ENCODE measurements at places on chromosomes 6 and 20. TPM values are rescaled to one million over a fixed set of nuclear protein-coding genes. Genes with fewer than 3 reads are reported as not detected.

- peak; percentile 60 for ATAC-seq
Observed at GRCh38 chr6:85923013-85923430, 280.3 kb upstream of the SYNCRIP start.

- ATAC-seq: peak; percentile 76
Observed at GRCh38 chr20:50085481-50086365, 27.2 kb downstream of the UBE2V1 start.

- no peak for ATAC-seq
Observed at GRCh38 chr6:158500016-158500735, 59.7 kb upstream of the TMEM181 start.

GRCh38 chr20:63738687-63739129 is 868 bp upstream of the SLC2A4RG start:
- ATAC-seq: peak; percentile 7

DNA sequence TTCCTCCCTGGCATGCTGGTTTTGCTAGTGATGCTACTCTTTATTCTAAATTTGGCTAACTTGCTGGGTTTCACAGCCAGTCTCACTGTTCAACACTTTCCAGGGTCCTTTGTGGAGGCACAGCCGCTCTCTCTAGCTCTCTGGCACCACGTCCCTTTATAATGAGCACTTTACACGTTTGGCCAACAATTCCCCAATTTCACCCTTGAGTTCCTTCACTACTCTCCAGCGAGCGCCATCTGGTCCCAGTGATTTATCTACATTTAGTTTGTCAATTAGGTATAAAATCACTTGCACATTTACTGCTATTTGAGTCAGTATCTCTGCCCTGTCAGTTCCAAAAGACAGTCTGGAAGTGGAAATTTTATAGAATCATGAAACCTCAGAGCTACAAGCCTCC is 241.9 kb upstream of the MOCS1 start:
- no peak for ATAC-seq

- no peak for ATAC-seq
Observed at GRCh38 chr6:83911278-83911677, 51.8 kb downstream of the CYB5R4 start.

GRCh38 chr20:58852543-58853271 is at the start of gene GNAS:
GNAS (plus strand) TSS chr20:58852716.
- ATAC-seq: peak; percentile 34

- ATAC-seq: peak; percentile 43
Observed at GRCh38 chr6:52983159-52983848, 11.8 kb downstream of the GSTA4 start.

DNA sequence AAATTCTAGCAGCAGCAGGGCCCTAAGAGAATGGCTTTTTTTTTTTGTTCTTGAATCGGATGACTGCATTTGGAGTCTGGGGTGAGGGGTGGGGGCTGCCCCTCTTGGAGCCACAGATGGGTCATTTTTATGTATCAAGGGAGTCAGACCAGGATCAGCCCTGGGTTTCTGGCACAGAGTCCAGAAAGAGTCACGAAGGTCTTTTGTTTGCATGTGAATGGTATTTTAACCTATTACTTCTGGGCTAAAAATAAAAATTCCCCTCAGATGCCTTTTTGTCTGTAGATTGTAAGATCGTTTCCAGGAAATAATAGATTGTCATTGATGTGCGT is 72.5 kb downstream of the PHACTR3 start:
- no peak for ATAC-seq

DNA sequence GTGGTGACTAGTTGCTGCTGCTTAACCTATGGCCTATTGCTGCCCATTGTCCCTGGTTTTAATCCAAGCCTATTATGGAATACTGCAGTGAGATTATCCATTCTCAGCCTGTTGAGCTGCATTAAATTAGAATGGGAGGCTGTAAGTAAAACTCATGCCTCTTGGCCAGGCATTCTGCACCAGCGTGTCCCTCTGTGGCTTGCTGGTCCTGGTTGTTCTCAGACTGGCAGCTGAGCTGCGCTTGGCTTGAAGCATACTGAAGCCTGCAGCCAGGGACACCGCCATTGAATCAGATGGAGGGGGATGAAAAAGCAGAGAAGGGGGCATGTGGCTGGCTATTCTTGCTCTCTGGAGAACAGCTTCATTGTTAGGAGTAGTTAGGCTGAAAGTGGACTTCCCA is 15.6 kb downstream of the LRRN4 start:
- ATAC-seq: no peak

GRCh38 chr6:105320765-105321164 is 82.1 kb downstream of the PREP start:
- no peak for ATAC-seq

- ATAC-seq: peak; percentile 51
Observed at GRCh38 chr20:44650771-44651433, 597 bp downstream of the ADA start.

DNA sequence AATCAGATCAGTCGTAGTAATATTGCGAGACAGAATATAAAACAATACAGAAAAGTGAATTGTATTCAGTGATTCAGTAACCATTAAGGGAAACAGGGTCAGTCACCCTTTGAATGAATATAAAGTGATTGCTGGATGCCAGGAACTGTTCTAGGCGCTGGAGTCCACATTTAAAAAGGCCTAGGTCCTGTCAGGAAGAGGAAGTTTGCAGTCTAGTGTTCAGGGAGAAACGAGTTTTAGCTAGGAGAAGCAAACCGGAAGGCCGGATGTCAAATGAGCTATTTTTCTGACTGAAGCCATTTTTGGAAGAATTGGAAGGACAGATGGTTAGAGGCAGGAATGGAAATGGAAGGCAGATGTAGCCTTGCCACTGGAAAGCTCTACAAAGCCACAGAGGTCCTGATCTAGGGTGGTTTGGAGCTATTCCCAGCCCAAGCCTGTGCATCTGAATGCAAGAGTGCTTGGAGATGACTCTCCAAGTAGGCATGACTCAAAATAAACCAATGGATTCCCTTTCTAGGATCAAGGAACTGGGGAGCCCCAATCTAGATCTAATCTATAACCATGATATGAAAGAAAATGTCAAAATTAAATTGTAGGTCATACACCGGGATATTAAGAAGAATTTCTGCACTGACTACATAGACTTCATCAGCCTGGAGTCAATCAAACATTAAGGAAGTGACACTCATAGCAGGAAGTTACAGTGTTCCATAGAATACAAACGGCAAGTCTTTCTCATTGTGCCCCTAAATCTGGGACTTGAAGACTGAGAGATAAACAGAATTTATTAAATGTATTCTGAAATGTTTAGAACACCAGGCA is 36.8 kb upstream of the CDKAL1 start:
- no peak for ATAC-seq

DNA sequence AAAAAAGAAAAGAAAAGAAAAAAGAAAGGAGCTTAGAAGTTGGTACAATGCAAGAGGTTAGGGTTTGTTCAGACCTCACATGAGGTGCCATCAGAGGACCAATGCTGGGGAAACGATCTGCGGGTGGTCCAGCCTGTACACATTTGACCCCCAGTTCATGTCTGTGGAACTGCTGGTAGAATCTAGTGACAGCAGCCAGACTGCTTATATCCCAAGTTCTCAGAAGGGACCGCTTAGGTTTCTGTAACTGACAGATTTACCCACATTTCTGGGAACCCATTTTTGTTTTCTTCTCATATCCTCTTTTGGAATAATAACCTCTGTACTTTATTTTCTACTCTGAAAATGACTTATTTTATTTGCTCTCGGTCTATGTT is 4.7 kb downstream of the PPP1R18 start:
- peak; percentile 2 for ATAC-seq

DNA sequence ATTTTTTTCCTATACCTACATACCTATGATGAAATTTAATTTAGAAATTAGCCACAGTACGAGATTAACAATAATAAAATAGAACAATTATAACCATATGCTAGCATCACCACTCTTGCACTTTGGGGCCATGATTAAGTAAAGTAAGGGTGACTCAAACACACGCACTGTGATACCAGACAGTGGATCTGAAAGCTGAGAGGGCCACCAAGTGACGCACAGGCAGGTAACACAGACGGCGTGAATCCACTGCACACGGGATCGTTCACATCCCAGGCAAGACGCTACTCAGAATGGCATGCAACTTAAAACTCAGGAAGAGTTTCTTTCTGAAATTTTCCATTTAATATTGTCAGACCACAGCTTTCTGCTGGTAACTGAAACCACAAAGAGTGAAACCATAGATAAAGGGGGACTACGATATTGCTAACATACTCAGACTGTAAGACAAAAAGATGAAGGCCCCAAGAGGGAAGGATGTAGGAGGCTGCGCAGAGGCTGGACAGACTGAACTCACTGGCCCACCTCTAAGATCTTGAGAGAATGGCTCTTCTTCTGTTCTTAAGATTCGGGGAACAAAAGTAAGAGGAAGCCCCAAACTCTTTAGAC is 17.9 kb downstream of the RRBP1 start:
- ATAC-seq: peak; percentile 87

GRCh38 chr20:59949911-59950310 is 8.3 kb upstream of the CDH26 start:
- ATAC-seq: no peak

DNA sequence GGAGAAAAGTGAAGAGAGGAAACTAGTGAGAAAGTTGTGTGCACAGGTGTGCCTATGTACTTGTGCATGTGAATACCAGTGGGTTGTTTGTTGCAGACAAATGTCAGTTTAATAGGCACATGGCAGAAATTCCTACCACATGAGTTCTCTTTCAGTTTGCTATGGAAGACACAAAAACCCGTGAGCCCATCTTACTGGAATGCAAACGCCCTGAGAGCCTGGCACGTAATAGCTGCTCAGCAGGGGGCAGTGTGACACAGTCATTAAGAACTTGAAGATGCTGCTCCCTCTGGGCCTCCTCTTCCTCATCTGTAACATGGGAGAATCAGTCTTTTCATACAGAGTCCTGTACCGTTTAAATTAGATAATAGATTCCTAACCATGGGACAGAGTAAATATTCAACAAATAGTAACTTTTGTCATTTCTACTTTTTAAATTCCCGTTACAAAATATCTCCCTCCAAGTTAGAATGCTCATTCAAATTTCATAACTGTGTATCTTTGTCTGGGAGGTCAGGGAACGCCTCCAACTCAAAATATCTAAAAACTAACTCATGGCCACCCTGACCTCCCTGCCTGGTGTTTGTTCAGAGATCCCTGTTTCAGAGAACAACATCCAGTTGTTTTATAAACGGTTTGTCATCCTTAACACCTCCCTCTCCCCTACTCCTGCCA is 802.9 kb downstream of the MAFB start:
- ATAC-seq: no peak

The METTL24 gene
- not detected for total RNA-seq

The RAB44 gene
- total RNA-seq: 0.11 TPM

The C2 gene
- 4.7 TPM for total RNA-seq

The PCK1 gene
- total RNA-seq: not detected

The DEFB128 gene
- total RNA-seq: not detected

The RPS21 gene
- 2,749 TPM for total RNA-seq

The TREM2 gene
- not detected for total RNA-seq

The TGM3 gene
- total RNA-seq: not detected

The STMND1 gene
- total RNA-seq: 0.71 TPM

The SCUBE3 gene
- total RNA-seq: not detected

The HCRTR2 gene
- not detected for total RNA-seq

The PEDS1 gene
- 22.0 TPM for total RNA-seq

Data from activated T-helper 17 cell treated with anti-CD3 and anti-CD28 coated beads, Interleukin-2, amount 50 U/mL, for 72 hours (primary cell).